NCI-H1694 (cell line): ENCODE measurements at places on chromosomes 5 and 9.

GRCh38 chr5:154830596-154830995, 19.8 kb downstream of the FAXDC2 start:
- no peak for DNase-seq

DNA sequence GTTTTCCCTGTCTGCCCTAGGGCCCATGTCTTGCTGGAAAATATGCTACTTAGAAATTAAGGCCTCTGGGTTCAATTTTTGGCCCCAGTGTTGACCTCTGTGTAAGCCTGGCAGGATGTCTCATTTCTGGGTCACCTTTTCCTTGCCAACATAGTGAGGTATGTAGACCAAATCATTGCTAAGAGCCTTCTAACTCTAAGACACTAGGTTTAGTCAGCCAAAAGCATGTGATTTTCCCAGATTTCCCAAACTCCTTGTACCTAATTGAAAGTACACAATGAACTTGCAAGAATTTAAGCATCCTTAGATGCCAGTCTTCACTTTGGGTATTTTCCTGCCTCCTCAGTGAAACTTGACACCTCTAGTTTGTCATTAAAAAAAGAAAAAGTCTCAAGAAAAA, 77.0 kb downstream of the GALNT10 start:
- DNase-seq = no peak

- DNase-seq = no peak
Measured at GRCh38 chr9:133604214-133604613, 5.0 kb downstream of the FAM163B start.

- DNase-seq = no peak
Measured at GRCh38 chr9:111994831-111995458, 98.3 kb downstream of the UGCG start.
